Neural progenitor cell (in vitro differentiated cells): ENCODE measurements at places on chromosomes 16 and 17. TPM values are rescaled to one million over a fixed set of nuclear protein-coding genes. Genes with fewer than 3 reads are reported as not detected.

DNA sequence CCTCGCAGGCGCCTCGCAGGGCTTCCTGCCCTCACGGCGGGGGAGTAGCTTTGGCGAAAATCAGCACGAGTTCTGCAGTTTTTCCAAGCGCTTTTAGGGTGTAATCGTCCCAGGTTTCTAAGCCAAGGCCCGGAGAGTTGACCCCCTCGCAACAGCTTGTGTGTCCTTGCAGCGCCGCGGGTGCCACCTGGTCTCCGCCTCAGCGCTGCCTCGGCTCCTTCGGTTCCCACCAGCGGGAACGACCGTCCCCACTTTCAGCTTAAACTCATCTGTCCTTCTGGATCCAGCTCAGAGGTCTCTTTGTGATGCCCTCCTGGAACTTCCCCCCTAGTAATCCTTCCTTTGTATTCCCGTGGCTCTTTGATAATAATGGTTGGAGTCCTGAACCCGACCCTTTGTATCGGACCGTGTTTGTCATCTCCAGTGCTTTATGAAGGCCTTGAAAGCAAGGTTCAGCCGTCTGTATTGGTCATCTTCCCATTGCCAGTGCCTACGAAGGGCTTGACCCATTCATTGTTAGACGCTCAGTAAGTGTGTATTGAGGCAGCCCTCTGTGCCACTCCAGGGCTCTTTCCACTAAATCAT, 858 bp upstream of the SMARCE1 start:
- peaks cover 24% of the 10 kb centered on the region for H3K4me1 ChIP-seq
- H3K4me3 ChIP-seq = peak overlapping the region; percentile 87
- peaks cover 6% of the 10 kb centered on the region for H3K36me3 ChIP-seq
- H3K27me3 ChIP-seq = no peaks in the 10 kb centered on the region
- DNase-seq = peak; percentile 83

- peak within 1 kb of the TSS; percentile 83 for H3K27ac ChIP-seq
- H3K4me1 ChIP-seq = peaks cover 16% of the 10 kb centered on the region
- peak within 1 kb of the TSS; percentile 69 for H3K4me3 ChIP-seq
These were observed at the start of gene CTF1 for GRCh38 chr16:30896261-30896888. TSS of gene CTF1 (plus strand) at chr16:30896614. CDS start at chr16:30896644, 30 bp downstream.

Gene KLHL10
- total RNA-seq = 0.65 TPM in 1 of 2 replicates, not detected in the other

Gene TMEM98
- total RNA-seq = 117 and 168 TPM in 2 replicates

GRCh38 chr17:50184064-50184463, 17.4 kb downstream of the COL1A1 start:
- no peaks in the 10 kb centered on the region for H3K36me3 ChIP-seq
- H3K4me1 ChIP-seq = peaks cover 21% of the 10 kb centered on the region
- no peak overlapping the region for H3K27ac ChIP-seq
- peak; percentile 59 for DNase-seq

GRCh38 chr16:28267356-28267755, 25.0 kb upstream of the SBK1 start:
- no peaks in the 10 kb centered on the region for H3K27me3 ChIP-seq
- H3K27ac ChIP-seq = no peak overlapping the region
- H3K36me3 ChIP-seq = no peaks in the 10 kb centered on the region
- H3K4me3 ChIP-seq = no peak overlapping the region
- DNase-seq = no peak

Gene ZNF747
- total RNA-seq = 7.0 and 14.5 TPM in 2 replicates

GRCh38 chr16:70725912-70726828, 40.3 kb upstream of the MTSS2 start:
- peaks cover 24% of the 10 kb centered on the region for H3K4me1 ChIP-seq
- no peak overlapping the region for H3K4me3 ChIP-seq

GRCh38 chr17:286571-286970, 66.0 kb downstream of the RPH3AL start:
- H3K4me3 ChIP-seq = no peak overlapping the region
- no peaks in the 10 kb centered on the region for H3K36me3 ChIP-seq
- H3K4me1 ChIP-seq = no peaks in the 10 kb centered on the region
- no peak for DNase-seq
- H3K27ac ChIP-seq = no peak overlapping the region

GRCh38 chr16:56923481-56924091, 8.4 kb upstream of the HERPUD1 start:
- H3K4me1 ChIP-seq = no peaks in the 10 kb centered on the region
- no peak for DNase-seq
- H3K36me3 ChIP-seq = no peaks in the 10 kb centered on the region
- H3K27me3 ChIP-seq = no peaks in the 10 kb centered on the region
- H3K4me3 ChIP-seq = no peak overlapping the region

Gene SMIM36
- not detected in 2 replicates for total RNA-seq

GRCh38 chr16:11253009-11253994, 2.7 kb downstream of the SOCS1 start:
- no peaks in the 10 kb centered on the region for H3K36me3 ChIP-seq
- H3K27ac ChIP-seq = no peak overlapping the region
- H3K4me3 ChIP-seq = no peak overlapping the region
- H3K27me3 ChIP-seq = peaks cover 28% of the 10 kb centered on the region
- DNase-seq = no peak

- H3K27me3 ChIP-seq = no peaks in the 10 kb centered on the region
- no peaks in the 10 kb centered on the region for H3K36me3 ChIP-seq
- no peak overlapping the region for H3K4me3 ChIP-seq
- no peaks in the 10 kb centered on the region for H3K4me1 ChIP-seq
- DNase-seq = no peak
These were observed 15.0 kb downstream of the POLR2A start for GRCh38 chr17:7499161-7499560.

Gene CYGB
- total RNA-seq = 1.1 TPM in 1 of 2 replicates, not detected in the other

Gene GABARAP
- total RNA-seq = 225 and 276 TPM in 2 replicates

Gene KRT24
- total RNA-seq = not detected in 2 replicates

- no peaks in the 10 kb centered on the region for H3K27me3 ChIP-seq
- no peak overlapping the region for H3K27ac ChIP-seq
- no peak overlapping the region for H3K4me3 ChIP-seq
- peaks cover 7% of the 10 kb centered on the region for H3K4me1 ChIP-seq
- DNase-seq = peak; percentile 79
- H3K36me3 ChIP-seq = no peaks in the 10 kb centered on the region
These were observed 5.8 kb upstream of the KIFC3 start for GRCh38 chr16:57807968-57808528.

GRCh38 chr17:82287868-82288801, 14.6 kb upstream of the CSNK1D start:
- no peaks in the 10 kb centered on the region for H3K27me3 ChIP-seq
- no peaks in the 10 kb centered on the region for H3K36me3 ChIP-seq
- H3K4me3 ChIP-seq = no peak overlapping the region
- H3K4me1 ChIP-seq = peaks cover 11% of the 10 kb centered on the region
- no peak overlapping the region for H3K27ac ChIP-seq
- DNase-seq = no peak

DNA sequence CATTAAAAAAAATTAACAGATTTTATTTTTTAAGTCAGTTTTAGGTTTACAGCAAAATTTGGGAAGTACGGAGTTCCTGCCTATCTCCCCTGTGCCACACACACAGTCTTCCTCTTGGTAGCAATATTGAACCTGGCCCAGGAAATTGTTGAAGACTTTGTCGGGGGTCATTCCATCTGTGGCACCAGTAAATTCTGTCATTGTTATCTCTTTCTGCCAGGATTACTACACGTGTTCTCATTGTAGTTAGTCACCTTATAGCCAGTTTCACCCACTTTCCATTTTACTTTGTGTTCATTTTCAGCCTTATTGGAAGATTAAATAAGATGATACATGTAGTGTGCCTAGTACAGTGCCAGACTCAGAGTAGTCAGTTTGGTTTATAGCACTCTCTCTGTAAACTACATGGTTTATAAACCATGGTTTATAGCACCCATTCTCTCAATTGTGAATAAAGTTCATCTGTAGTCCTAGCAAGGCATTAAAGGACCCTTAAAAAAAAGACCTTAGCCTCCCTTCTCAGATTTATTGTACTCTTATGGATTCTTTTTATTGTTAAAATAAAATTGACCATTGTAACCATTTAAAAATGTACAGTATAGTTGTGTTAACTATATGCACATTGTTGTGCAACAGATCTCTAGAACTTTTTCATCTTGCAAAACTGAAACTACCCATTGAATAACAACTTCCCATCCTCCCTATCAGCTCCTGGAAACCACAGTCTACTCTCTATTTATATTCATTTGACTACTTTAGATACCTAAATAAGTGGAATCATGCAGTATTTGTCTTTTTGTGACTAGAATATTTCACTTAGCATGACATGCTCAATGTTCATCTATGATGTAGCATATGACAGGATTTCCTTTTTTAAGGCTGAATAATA, 36.1 kb downstream of the NLK start:
- H3K36me3 ChIP-seq = no peaks in the 10 kb centered on the region
- H3K4me1 ChIP-seq = peaks cover 7% of the 10 kb centered on the region
- H3K27me3 ChIP-seq = no peaks in the 10 kb centered on the region
- H3K4me3 ChIP-seq = no peak overlapping the region
- H3K27ac ChIP-seq = no peak overlapping the region

GRCh38 chr16:79217375-79218011, 383.0 kb downstream of the MAF start:
- H3K36me3 ChIP-seq = no peaks in the 10 kb centered on the region
- DNase-seq = no peak
- no peaks in the 10 kb centered on the region for H3K27me3 ChIP-seq
- H3K4me3 ChIP-seq = no peak overlapping the region
- peaks cover 8% of the 10 kb centered on the region for H3K4me1 ChIP-seq
- no peak overlapping the region for H3K27ac ChIP-seq

GRCh38 chr17:17300624-17301568, 2.3 kb upstream of the NT5M start:
- peak; percentile 93 for DNase-seq
- H3K36me3 ChIP-seq = no peaks in the 10 kb centered on the region
- H3K4me1 ChIP-seq = no peaks in the 10 kb centered on the region
- peak overlapping the region; percentile 63 for H3K4me3 ChIP-seq

- DNase-seq = peak; percentile 46
- H3K27me3 ChIP-seq = no peaks in the 10 kb centered on the region
- peaks cover 26% of the 10 kb centered on the region for H3K4me1 ChIP-seq
- no peak overlapping the region for H3K27ac ChIP-seq
These were observed 6.5 kb upstream of the CACNA1H start for GRCh38 chr16:1146409-1146808.

- no peaks in the 10 kb centered on the region for H3K27me3 ChIP-seq
- no peaks in the 10 kb centered on the region for H3K36me3 ChIP-seq
- no peak overlapping the region for H3K27ac ChIP-seq
- H3K4me3 ChIP-seq = no peak overlapping the region
These were observed 28.1 kb upstream of the KRT17 start for GRCh38 chr17:41652461-41652970.

GRCh38 chr17:57537524-57538410, 207.3 kb downstream of the CCDC182 start:
- H3K4me3 ChIP-seq = peak overlapping the region; percentile 31
- peak; percentile 93 for DNase-seq
- no peaks in the 10 kb centered on the region for H3K27me3 ChIP-seq
- H3K27ac ChIP-seq = peak overlapping the region; percentile 95

GRCh38 chr17:64506576-64507412, at the start of gene CEP95:
TSS of gene CEP95 (plus strand) at chr17:64506977. CDS start at chr17:64507098, 121 bp downstream.
- H3K36me3 ChIP-seq = peaks cover 33% of the 10 kb centered on the region
- no peaks in the 10 kb centered on the region for H3K27me3 ChIP-seq
- H3K27ac ChIP-seq = peak within 1 kb of the TSS; percentile 96
- H3K4me3 ChIP-seq = peak within 1 kb of the TSS; percentile 93
- peaks cover 20% of the 10 kb centered on the region for H3K4me1 ChIP-seq

Gene AOC2
- total RNA-seq = 1.2 and 2.1 TPM in 2 replicates

DNA sequence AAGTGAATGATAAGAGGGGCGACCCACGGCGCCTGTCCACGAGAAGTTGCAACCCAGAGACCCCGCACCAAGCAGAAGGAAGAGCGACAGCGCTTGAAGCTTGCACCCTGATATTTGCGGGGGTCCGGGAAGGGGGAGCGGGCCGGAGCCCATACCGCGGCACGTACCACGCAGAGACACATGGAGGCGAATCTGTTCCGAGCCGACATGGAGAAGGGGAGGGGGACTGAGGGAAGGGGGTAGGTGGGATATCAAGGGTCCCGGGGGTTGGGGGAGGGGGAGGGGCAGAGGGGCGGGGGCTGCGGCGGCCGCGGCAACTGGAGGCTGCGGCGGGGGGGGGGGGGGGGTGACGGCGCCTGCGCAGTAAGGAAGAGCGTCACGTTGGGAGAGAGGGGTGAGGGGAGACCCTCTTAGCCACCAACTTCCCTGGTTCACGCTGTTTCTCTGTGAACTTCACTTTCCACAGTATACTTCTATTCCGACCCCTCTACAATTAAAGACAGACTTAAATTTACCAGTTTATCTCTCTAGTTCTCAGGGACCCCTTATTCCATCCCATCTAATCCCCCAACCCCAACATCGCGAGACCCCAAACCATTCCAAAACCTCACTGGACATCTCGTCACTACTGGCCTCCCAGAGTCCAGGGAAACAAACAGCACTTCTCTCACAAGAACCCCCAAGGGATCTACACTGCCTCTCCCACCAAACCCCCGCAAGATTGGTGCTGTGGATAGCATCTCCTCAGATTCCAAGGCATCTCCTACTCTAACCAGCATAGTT, 8.0 kb downstream of the DLG4 start:
- H3K4me1 ChIP-seq = peaks cover 62% of the 10 kb centered on the region
- H3K4me3 ChIP-seq = peak overlapping the region; percentile 33
- peak; percentile 52 for DNase-seq
- no peak overlapping the region for H3K27ac ChIP-seq
- H3K36me3 ChIP-seq = no peaks in the 10 kb centered on the region

- no peaks in the 10 kb centered on the region for H3K36me3 ChIP-seq
- H3K4me3 ChIP-seq = no peak overlapping the region
- no peak for DNase-seq
- H3K27me3 ChIP-seq = no peaks in the 10 kb centered on the region
These were observed 283.5 kb downstream of the C16orf95 start for GRCh38 chr16:87033541-87034300.

DNA sequence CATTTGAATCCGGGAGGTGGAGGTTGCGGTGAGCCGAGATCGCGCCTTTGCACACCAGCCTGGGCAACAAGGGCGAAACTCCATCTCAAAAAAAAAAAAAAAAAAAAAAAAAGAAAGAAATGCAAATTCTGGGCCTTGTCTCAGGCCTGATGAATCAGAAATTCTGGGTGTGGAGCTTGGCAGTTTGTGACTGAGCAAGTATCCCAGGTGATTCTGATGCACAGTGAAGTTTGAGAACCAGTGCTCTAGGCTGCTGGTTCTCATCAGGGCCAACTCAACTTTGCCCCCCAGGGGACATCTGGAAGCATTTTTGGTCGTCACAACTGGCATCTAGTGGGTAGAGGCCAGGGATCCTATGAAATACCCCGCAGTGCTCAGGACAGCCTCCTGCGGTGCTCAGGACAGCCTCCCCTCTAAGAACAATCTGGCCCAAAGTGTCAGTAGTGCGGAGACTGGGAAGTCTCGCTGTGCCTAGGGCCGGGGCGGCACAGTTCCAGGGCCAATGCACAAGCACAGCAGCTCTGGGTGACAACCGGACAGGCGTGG, 55.9 kb downstream of the SDK2 start:
- H3K4me3 ChIP-seq = no peak overlapping the region
- DNase-seq = no peak
- no peaks in the 10 kb centered on the region for H3K27me3 ChIP-seq
- H3K4me1 ChIP-seq = peaks cover 27% of the 10 kb centered on the region
- H3K27ac ChIP-seq = no peak overlapping the region
- no peaks in the 10 kb centered on the region for H3K36me3 ChIP-seq

Gene ZNF594
- 19.5 and 25.3 TPM in 2 replicates for total RNA-seq
